Suprapubic skin (tissue), 4 donors: ENCODE measurements at places on chromosomes 2 and 18.

DNA sequence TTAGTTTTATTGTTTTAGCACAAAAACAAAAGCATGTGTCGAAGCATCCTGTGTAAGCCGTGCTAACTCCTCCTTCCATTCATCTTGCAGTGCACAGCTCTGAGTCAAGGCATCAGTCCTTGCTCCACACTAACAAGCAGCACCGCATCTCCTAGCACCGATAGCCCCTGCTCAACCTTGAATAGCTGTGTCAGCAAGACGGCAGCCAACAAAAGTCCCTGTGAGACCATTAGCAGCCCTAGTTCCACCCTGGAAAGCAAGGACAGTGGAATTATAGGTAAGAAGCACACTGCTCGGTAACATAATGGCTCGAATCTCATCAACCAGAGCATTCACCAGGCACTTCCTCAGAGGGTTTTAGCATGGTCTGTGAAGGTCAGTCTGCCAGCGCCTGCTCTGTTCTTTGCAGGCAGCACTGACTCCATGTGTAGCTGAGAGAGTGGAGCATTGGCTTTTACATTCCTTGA lies 136.2 kb downstream of the WDSUB1 start:
- DNase-seq, result no peak

GRCh38 chr2:231452799-231453508 lies 11.3 kb downstream of the NCL start:
- no peak for DNase-seq

DNA sequence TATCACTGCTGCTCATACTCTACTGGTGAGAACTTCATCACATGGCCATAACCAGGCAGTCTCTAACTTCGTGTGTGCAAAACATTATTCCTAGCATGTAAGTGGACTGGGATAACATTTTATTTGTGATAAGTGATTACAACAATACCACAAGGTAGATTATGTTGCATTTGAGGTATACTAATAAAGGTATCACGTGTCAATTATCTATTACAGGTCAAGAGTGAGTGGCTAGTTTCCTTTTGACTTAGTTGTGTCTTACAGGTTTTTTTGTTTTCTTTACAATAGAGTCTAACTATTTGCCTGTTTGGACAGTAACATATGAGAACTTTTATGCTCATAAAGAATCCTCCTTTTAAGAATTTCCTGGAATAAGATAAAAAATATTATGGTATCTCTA lies 67.2 kb upstream of the DSC1 start:
- DNase-seq, result no peak

- no peak for DNase-seq
These were observed 112.2 kb upstream of the NABP1 start for GRCh38 chr2:191565647-191566198.

DNA sequence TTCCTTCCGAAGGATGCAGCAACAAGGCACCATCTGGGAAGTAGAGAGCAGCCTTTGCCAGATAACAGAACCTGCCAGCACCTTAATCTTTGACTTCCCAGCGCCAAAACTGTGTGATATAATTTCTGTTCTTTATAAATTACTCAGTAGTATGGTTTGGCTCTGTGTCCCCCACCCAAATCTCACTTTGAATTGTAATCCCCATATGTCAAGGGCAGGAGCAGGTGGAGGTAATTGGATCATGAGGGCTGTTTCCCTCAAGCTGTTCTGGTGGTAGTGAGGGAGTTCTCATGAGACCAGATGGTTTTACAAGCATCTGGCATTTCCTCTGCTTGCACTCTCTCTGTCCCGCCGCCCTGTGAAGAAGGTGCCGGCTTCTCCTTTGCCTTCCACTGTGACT lies 899.9 kb downstream of the TRIB2 start:
- DNase-seq, result no peak

- DNase-seq, result no peak
These were observed 2.5 kb downstream of the HTRA2 start for GRCh38 chr2:74532222-74532621.

GRCh38 chr2:199833525-199833924 lies 17.5 kb downstream of the FTCDNL1 start:
- DNase-seq, result no peak

GRCh38 chr2:18605115-18605514 lies 15.7 kb upstream of the NT5C1B start:
- no peak for DNase-seq

- DNase-seq, result no peak
These were observed 154.3 kb upstream of the LTBP1 start for GRCh38 chr2:32792416-32792815.

DNA sequence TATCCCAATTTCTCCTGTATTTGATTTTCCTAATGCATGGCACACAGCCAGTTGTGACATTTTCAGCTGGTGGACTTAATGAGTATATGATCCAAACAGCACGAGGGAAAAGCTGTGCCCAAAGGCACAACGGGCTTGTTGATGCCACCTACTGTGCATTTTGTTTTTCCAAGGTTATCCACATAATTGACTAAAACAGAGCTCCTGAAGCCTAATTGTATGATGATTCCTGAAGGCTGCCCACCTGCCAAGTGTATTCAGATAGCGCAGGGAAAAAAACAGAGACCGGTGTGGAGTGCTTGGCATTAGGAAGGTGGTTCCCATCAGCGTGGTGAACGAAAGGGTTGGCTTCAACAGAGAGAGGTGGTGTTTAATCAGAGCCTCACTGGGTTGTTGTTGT lies 14.9 kb downstream of the RBMS1 start:
- no peak for DNase-seq

- no peak for DNase-seq
These were observed 76.4 kb downstream of the COL6A3 start for GRCh38 chr2:237337586-237337985.

- DNase-seq, result no peak
These were observed 253.3 kb upstream of the VRK2 start for GRCh38 chr2:57793310-57793709.

DNA sequence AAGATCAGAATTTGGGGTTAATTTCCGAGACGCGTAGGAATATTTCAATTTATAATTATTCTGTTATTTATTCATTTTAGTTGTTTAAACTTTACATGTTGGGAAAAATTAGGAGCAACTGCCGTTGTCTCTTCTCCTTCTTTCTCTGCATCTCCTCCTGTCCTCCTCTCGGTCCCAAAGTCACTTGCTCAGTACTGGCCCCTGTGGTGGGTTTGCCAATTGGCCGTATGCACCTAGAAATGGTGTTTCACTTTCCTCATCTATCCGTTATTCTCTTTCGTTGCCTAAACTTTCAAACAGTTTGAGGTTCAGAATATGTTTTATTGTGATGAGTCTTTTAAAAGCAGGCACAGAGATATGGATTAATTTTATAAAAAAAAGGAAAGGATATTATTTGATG lies 517.9 kb downstream of the PLCL1 start:
- DNase-seq, result no peak

GRCh38 chr2:9950521-9951271 lies 797 bp upstream of the GRHL1 start:
- DNase-seq, result peak; percentile 82

DNA sequence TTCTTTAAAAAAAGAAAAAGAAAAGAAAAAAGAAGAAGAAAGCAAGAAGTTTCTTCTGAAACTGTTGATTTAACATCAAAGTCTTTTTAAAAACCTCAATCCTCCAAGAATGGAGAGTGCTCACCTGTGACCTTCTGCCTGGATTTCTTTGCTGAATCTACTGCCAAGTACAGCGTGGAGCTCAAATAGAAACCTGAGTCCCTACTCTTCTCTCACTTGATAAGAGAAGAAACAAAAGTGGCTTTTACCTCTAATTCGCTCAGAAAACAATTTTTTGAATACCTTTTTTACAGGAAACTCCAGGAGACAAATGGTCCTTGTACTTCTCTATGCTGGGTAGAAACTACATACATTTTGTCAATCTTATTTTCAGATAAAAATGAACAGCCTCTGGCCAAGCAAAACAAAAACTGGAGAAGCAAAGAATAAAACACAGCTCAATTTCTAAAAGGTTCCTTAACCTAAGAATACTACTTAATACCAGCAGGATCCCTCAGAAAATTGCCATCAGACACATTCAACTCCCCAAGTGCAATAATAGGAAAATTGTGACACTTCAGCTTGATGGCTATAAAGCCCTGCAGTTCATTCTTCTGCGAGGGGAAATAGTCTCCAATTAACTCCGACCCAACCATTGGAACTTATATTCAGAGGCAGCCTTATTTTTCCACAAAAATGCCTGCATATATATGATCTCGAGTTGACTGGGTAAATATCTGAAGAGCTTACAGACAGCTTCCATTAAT lies 85.8 kb downstream of the GRB14 start:
- DNase-seq, result no peak
